ENCODE measurements at places on chromosomes 1 and 21. TPM values are rescaled to one million over a fixed set of nuclear protein-coding genes. Genes with fewer than 3 reads are reported as not detected.

The CLCA1 gene
- total RNA-seq: not detected

DNA sequence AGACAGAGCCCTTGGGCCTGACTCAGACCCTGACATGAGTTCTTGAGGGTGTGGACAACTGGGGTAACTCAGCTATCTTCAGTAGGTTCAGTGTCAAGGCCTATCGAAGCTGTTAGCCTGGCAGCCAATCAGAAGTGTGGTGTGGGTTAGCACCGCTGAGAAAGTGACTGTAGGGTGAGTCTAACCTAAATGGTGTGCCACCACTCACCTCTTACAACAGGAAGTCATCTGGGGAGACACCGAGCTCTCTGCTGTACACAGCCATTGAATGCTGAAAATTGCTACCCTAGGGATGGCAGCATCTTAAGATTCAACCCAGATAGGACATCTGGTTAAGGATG lies 44.6 kb downstream of the RASSF5 start:
- DNase-seq: no peak

DNA sequence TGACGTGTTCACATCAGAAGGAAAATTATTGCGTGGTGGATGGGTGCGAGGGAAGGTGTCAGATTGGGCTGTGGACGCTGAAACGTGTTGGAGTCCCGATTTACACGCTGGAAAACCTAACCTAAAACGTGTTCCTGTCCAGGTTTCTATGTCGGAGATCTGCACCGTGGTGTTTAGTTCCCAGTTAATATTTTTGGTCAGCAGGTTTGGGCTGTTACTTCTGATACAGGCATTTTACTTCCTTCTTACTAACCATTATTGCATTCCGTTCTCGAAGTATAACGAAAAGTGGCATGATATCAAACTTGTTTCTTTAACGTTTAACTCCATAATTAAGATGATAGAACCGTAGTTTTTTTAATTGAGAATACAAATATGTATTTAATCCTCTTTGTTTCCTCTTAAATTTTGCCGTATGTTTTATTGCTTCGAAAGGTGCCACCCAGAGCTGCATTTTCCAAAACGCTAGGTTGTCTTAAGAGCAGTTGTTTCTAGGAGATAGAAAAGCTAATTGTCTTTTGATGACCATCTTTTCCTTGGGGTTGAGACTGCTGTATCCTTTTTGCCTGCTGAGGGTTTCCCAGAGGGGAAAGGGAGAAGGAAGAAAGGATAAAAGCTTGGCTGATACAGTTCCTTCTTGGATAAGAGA lies 1.3 kb downstream of the ADARB1 start:
- DNase-seq: no peak

DNA sequence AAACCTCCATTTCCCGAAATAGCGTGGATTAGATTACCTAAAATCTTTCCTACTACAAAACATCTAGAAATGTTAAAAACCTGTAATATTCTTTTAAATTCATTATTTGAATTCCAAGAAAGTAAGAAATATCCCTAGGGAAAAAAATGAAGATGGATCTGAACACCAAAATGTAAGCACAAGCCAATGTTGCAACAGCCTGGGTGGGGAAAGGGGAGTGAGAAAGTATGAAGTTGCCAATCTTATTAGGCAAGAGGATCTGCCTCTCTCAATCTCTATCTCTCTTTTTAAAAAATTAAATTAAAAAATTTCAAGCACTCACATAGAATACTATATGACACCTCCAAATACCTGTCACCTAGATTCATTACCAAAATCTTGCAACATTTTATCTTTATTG lies 74.9 kb upstream of the IRF2BP2 start:
- no peak for DNase-seq

The GIPC2 gene
- not detected for total RNA-seq

- DNase-seq: no peak
Observed at GRCh38 chr1:107141491-107142126, 770 bp downstream of the NTNG1 start.

- no peak for DNase-seq
Observed at GRCh38 chr1:205630241-205630640, 1.6 kb downstream of the ELK4 start.

DNA sequence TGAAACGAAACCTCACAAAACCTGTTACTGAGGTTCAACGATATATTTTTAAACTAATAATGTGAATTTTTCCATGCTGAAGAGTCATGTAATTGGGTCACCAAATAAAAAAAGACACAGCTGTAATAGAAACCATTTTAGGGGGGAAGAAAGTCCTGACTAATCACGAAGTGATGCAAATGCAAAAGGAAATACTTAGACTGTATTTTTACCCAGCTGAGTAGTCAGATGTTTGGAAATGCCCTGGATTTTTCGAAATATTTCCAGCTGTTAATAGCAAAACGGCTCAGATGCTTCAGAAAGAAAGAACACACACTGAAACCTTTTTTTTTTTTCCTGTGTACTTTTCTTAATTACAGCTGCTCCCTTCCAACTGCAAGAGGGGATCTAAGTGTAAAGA lies 210.3 kb downstream of the SETD4 start:
- no peak for DNase-seq

- DNase-seq: no peak
Observed at GRCh38 chr21:37804001-37804400, 112.3 kb downstream of the KCNJ6 start.

- DNase-seq: no peak
Observed at GRCh38 chr1:78060857-78061563, 15.2 kb downstream of the GIPC2 start.

DNA sequence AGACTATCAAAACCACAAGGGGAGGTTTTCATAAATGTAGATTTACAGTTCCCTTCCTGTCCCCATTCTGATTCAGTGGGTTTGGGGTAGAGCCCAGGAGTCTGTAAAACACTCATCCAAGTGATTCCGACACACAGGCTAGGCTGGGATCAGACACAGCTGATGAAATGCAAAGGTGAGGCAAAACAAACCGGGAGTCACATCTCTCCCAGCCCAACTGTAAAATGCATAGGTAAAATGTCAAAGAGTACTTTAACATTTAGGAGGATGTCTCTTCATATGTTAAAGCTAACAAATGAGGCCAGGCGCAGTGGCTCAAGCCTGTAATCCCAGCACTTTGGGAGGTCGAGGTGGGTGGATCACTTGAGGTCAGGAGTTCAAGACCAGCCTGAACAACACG lies 45.0 kb downstream of the ZNF281 start:
- no peak for DNase-seq

DNA sequence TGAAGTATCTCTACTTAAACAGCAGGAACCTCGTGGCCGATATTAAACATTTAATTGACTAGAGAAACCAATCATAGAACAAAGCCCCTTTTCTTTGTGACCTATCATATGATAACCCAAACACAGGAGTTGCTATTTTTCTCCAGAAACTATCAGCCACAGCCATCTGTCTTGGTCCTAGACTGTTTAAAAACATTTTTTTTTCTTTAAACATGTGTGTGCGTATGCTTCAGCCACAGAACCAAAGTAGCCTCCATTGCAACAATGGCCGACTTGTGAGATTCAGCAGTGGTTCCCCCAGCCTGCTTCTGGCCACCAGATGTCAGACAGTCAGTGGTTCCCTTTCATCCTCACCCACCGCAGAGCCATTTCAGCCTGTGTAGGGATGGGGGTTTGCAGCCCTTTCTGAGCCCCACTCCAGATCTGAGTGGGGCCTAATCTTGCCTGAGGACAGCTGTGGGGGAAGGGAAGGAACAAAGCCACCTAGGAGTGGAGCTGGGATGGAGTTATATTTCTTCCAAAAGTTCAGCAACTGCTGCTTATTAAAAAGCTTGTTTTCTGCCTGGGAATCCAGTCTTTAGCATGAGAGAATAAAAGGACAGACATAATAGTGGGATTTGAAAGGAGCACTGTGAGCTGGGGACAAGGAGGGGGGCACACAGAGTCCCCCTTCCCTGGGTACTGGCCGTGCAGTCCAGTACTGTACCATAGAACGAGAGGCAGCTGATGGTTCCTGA lies 11.7 kb upstream of the IGSF3 start:
- DNase-seq: no peak

DNA sequence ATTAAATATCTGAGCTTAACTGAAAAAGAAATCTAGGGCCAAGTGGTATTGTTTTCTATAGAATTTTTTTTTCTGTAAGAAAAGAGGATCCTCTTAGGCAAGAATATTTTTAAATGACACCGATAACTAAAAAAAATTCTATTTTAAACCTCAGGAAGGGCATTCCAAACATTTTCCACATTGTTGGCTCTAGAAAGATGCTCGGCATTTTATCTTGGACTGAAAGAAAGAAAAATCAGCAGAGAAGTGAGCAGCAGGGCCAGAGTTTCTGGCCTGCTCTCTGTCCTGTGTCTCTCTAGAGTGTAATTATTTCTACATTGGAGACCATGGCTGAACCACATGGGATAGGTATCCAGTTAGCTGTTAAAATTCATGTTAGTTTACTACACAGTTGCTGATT lies 192.5 kb upstream of the GREM2 start:
- no peak for DNase-seq

DNA sequence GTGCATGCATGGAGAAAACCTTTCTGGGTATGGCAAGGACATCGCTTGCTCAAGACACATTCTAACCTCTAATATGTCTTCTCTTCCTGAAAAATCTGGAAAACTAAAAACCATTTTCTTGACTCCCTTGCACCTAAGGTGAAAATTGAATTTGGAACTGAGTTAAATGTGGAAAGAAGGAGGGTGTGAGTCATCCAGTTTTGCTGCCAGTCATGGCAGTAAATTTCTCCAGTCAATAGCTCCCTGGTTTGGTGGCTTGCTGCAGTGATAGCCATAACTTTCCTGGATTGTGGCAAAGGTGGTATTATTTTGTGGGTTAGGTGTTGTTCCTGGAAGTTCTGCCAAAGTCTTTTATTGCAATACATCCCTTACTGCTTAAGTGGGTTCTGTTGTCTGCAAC lies 2.5 kb downstream of the ZCCHC17 start:
- DNase-seq: no peak

DNA sequence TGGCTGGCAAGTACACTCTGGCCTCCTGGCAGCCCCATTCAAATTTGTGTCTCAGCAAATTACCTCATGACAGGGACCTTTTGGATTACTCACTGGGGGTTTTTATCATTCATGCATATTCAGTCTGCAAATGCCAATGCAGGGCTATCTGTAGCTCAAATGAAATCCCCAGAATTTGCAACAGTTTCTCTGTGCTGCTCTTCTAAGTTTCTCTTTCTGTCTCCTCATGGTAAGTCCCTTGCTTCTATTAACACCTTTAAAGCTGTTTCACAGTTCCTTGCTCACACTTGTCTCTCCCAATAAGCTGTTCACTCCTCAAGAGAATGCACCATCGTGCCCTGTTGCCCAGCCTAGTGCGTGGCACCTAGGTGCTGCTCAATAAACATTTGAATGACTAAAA lies 3.3 kb upstream of the FAM78B start:
- no peak for DNase-seq

- no peak for DNase-seq
Observed at GRCh38 chr1:114250683-114251572, 97.3 kb upstream of the SYT6 start.

DNA sequence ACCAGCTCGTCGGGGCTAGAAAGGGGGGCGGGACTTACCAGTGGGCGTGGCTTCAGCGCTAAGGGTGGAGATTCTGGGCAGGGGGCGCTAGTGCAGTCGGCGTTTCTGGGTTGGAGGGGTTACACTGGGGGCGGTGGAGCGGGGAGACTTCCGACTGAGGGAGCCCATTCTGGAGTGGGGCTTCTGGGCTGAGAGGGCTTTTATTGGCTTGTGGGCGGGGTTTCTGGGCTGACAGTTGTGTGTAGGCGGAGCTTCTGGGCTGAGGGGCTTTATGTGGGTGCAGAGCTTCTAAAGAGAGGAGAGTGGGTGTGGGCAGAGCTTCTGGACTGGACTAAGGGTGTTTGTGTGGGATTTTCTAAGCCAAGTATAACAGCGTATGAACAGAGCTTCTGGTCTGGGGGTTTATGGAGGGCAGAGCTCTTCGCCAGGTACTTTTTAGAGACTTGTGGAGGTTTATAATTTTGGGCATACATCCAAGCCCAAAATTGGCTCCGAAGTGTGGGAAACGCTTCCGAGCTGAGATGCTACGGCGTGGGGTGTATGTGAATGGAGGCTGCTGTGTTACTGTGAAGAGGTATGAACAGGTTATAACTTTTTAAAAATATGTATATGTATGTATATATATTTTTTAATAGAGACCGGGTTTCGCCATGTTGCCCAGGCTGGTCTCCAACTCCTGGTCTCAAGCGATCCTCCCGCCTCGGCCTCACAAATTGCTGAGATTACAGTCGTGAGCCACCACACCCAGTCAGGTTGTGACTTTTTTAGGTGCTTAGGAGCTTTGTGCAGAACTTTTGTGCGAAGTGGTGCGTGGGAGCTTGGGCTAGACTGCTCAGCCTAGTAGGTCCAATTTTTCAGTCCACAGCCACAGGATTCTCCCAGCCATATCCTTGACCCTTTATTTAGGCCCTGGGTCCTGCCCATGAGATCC lies 825 bp downstream of the TMEM39B start:
- DNase-seq: no peak

- no peak for DNase-seq
Observed at GRCh38 chr1:116754198-116754977, at the start of gene CD2. Gene CD2 (plus strand): TSS chr1:116754430. CDS start chr1:116754493, 63 bp downstream.

The AMY1C gene
- total RNA-seq: not detected

The CHRM3 gene
- 0.07 TPM for total RNA-seq

GRCh38 chr1:91124989-91125417 lies 103.2 kb upstream of the ZNF644 start:
- no peak for DNase-seq

- peak; percentile 14 for DNase-seq
Observed at GRCh38 chr21:24895885-24896734, 711.2 kb downstream of the MRPL39 start.

GRCh38 chr1:167912294-167912693 lies 1.6 kb downstream of the ADCY10 start:
- DNase-seq: no peak

DNA sequence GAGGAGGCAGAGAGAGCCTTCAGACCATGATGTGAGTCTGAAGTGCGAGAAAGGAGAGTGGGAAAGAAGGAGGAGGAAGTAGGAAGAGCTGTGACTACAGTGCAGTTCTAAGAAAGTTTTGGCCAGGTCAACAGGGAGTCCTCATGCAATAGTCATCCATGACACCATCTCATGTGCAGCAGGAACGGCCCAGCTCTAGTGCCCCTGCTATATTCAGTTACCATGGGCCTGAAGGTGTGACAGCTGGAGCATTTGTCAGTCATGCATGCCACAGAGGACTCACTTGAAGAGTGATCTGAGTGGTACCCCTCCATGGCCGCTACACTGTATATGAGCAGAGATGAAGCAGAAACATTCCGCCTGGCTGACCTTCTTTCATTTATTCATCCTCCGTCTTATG lies 77.9 kb downstream of the OMA1 start:
- no peak for DNase-seq

Measured in Caki2 (cell line).